ENCODE measurements at places on chromosomes 4 and X.

DNA sequence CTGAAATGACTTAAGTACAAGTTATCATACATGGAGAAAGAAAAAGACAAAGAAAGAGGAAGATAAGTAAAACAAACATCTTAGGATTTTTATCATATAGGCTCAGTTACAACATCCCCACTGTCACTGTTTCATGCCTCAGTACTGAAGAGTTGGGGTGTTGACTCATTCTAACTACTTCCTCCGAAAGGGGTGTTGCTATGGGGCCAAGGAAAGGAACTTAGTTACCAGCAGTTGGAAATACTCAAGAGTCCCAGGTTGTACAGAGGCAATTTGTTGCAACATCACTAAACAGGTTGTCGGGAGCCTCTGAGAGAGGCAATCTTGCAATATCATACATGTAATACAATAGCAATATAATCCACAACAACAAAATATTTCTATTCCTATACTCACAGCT lies 1264.7 kb downstream of the PCDH7 start:
- no peak for DNase-seq

DNA sequence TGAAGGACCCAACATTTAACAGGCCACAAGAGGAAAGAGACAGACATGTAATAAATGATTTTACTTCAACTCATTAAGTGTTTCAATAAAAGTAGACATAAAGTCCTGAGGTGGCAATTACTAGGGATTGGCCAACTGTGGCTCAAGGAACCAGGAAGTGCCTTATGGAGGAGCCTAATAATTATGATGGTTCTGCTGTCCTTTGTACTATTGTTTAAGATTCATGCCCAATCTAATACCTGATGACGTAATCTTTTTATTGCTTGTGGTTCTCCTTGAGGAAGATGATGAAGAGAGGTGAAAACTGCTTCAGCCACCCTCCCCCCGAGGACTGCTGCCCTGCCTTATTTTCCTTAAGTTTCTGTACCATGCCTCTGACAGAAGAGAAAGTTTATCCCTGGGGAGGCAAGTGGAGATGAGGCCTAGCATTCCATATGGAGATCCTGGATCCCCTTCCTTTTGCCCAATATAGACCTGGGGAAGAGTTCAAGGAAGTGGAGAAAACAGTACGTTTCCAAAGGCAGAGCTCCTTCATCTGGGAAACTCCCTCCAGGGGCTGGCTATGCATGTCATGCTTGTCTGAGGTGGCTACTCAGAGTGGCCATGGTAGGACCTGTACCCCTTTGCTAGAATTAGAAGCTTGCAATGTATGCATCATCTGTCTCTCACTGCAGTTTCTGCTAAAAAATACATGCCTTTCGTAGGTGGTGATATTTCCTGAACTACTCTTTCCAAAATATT lies 56.8 kb upstream of the FAT1 start:
- DNase-seq: no peak

- peak; percentile 52 for DNase-seq
Measured at GRCh38 chrX:20252381-20253231, 14.1 kb downstream of the RPS6KA3 start.

- DNase-seq: peak; percentile 25
Measured at GRCh38 chrX:56744996-56745395, 16.0 kb downstream of the NBDY start.

- no peak for DNase-seq
Measured at GRCh38 chr4:19455196-19455595, 796.5 kb upstream of the SLIT2 start.

GRCh38 chr4:58553031-58553430 lies 1442.8 kb upstream of the IGFBP7 start:
- DNase-seq: no peak

GRCh38 chr4:83701041-83701440 lies 165.1 kb downstream of the GPAT3 start:
- DNase-seq: no peak

- no peak for DNase-seq
Measured at GRCh38 chr4:41095192-41095872, 119.0 kb downstream of the APBB2 start.

- DNase-seq: no peak
Measured at GRCh38 chr4:3313139-3313538, 20.3 kb downstream of the RGS12 start.

- DNase-seq: no peak
Measured at GRCh38 chr4:59126159-59126558, 2016.0 kb upstream of the IGFBP7 start.

DNA sequence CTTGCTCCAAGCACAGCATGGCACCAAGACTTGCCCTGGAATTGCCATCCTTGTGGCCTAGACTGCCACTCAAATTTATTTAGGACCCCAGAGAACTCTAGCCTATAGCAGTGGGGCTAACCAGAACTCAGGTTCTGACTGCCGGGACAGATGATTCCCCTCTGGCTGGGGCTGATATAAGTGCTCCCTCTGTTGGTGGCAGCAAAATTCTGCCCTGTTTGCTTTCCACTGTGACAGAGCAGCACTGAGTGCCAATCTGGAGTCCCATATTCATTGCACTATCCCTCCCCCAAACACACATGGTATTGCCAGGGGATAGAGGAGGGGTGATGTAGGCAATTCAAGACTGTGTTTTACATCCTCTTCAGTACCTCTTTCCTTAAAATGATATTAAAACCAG lies 1081.9 kb downstream of the FAT4 start:
- DNase-seq: no peak

DNA sequence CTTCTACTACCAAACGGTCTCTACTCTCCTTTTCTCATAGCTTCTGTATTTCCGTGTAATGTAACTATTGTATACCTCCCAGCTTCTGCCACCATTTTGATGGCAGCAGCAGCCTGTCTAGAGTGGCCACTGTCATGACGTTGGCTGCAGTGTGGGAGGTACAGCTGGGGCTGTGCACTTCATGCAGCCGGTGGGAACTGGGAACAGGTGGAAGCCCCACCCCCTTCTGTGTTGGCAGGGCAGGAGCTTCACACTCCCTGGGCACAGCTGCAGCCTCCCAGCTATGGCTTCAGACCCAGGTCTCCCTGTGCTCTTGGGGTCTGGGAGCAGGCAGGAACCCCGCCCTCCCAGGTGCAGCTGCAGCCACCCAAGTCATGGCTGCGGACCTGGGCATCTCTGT lies 49.8 kb upstream of the SEC24B start:
- no peak for DNase-seq

GRCh38 chrX:100587861-100588260 lies 3.1 kb downstream of the TNMD start:
- DNase-seq: no peak

GRCh38 chr4:102692474-102692873 lies 68.3 kb downstream of the MANBA start:
- no peak for DNase-seq

GRCh38 chrX:68902706-68903504 lies 74.1 kb downstream of the EFNB1 start:
- DNase-seq: no peak

DNA sequence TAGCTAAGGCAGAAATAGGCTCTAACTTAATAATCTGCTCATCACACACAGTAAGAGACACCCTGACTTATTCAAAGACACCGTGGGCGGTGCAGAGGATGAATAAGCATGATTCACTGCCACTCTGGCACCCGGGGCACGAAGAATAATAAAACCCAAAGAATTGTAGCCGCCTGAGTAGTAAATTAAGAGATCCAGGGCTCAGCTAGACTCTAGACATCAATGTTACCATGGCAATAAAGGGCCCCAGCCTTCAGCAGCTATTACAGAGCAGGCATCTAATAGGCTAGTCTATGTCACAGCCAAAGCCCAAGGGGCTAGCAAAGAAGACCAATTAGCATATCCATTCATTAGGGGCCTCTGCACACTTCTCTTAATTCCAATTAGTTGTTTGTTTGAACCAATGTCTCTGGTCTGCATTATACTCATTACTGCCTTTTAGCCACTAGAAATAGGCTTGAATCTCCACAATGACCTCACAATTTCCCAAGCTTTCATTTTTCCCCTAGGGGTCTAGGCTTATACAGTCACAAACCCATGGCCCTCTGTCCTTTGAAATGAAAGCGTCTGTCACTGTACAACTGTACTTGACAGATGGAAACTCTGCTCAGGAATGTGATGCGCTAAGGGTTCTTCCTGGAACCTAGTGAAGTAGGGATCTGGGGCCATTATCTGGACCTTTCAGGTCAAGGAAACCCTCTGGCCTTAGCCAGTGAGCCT lies 3.0 kb upstream of the ATP1B4 start:
- DNase-seq: peak; percentile 3

- no peak for DNase-seq
Measured at GRCh38 chr4:78040431-78040830, 16.7 kb upstream of the FRAS1 start.

DNA sequence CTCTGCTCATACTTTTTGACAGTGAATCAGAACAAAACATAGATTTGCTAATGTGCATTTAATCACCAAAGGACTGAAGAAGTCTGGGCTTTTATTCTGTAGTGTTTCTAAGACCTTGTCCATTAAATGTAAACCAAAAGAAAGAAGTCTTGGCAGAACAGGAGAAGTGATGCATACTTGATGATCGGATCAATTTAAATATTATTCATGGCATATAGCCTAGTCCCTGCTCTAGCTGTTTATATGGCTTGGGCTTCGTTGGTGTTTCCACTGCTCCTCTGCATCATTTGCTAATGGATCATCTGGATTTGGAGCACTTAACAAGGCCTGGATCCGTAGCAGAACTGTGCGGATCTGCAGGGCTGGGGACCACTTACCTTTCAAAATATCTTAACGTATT lies 566.6 kb downstream of the GALNTL6 start:
- no peak for DNase-seq

DNA sequence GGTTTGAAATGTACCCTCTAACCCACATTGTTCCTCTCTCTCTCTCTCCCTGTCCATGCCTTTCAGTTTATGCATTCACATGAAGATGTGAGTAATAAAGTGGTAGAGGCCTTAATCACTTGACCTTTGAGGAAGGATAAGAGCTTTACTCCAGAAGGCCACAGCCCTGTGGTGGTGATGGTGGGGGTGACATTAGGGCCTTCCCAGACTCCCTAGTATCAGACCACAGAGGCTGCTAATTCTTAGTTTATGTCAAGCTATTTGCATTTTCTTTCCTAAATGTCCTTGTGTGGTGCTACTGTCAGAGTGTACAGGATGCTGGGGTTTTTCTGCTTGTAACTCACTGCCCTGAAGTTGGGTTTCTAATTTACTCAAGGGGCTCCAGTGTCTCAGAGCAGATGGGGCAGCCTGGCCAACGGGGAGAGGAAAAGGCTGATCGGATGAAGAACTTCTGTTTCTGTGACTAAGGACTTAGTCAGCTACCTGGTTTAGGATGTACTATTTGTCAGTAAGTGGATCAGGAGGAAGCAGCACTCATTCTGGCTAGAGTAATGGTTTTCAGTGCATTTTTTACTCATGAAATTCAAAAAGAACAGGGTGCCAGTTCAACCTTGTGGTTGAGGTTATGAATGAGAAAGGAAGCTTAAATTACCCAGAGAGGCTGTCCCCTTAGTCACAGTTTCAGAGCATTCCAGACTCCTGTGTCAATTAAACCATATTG lies 509.6 kb upstream of the DIPK2B start:
- DNase-seq: peak; percentile 43

DNA sequence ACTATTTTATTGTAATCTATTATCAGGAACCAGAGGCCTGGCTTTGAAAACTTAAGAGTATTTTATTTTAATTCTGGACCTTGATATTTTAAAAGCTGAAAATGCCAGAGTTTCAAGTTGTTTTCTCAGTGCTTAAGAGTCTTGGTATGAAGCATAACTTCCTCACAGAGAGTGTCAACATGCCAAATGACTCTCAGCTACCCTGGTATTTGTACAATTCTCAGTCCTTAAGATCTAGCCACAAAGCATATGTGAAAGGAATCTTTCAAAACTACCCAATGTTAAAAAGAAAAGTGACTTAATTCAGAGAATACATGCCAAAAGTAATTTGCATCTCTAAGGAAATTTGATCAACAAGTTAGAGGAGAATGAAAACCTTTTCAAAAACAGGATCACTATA lies 171.9 kb downstream of the DKK2 start:
- DNase-seq: peak; percentile 54

DNA sequence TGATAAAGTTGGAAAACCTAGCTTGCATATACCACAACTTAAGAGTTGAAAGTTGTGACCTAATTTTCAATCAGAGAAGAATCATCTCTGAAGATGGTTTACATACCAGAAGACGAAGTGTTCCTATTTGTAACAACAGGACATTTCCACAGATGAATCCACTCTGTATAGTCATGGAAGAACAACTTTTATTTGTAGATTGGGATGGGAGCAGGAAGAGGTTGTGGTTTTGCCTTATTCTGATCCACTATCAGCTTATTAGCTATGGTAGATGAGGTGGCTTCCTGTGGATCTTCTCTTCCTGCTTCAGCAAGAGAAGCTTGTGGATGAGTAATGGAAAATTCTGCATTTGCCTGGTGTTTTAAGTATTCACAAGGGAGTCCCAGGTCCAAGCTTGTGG lies 18.6 kb upstream of the SUPT20HL1 start:
- peak; percentile 37 for DNase-seq

DNA sequence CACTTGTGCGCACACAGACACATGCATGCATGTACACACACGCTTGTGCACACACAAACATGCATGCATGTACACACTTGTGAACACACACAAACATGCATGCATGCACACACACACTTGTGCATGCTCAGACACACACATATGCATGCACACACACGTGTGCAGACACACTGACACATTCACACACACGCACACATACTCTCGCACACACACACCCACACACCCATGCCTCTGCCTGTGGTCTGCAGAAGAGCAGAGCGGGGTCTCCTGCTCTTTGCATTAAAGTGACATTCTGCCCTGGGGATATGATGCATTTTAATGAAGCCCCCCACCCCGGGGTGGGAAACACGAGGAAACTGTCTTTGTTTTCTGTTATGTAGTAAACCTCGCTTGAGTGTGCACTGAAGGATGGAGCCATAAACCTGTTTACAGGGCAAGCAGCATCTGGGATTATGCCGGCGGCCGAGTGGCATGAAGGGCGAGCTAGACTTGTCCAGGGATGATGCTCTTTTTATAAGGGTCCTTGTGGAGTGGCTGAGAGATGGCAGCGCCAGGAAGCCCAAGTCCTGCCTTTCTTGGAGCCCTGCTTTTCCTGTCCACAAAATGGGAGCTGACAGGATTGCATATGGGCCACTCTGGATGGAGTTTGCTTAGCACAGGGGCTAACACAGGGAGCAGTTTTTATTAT lies 17.8 kb downstream of the PSAPL1 start:
- no peak for DNase-seq

- no peak for DNase-seq
Measured at GRCh38 chrX:7119950-7120877, 27.3 kb upstream of the STS start.

- no peak for DNase-seq
Measured at GRCh38 chrX:22399437-22400192, 126.9 kb downstream of the CBLL2 start.

GRCh38 chr4:108693819-108694218 lies 43.4 kb downstream of the OSTC start:
- DNase-seq: no peak

Measured in GM03348 (cell line).